ENCODE measurements at places on chromosomes 5 and 9. TPM values are rescaled to one million over a fixed set of nuclear protein-coding genes. Genes with fewer than 3 reads are reported as not detected.
A peak's percentile ranks its signal among the peaks of the same experiment; 100 is the strongest.

TMEM174 gene
- total RNA-seq: not detected

SPATA24 gene
- total RNA-seq: 11.5 TPM

CCL19 gene
- not detected for total RNA-seq

GRCh38 chr9:85224301-85224700, 517.5 kb downstream of the AGTPBP1 start:
- DNase-seq: no peak

DNA sequence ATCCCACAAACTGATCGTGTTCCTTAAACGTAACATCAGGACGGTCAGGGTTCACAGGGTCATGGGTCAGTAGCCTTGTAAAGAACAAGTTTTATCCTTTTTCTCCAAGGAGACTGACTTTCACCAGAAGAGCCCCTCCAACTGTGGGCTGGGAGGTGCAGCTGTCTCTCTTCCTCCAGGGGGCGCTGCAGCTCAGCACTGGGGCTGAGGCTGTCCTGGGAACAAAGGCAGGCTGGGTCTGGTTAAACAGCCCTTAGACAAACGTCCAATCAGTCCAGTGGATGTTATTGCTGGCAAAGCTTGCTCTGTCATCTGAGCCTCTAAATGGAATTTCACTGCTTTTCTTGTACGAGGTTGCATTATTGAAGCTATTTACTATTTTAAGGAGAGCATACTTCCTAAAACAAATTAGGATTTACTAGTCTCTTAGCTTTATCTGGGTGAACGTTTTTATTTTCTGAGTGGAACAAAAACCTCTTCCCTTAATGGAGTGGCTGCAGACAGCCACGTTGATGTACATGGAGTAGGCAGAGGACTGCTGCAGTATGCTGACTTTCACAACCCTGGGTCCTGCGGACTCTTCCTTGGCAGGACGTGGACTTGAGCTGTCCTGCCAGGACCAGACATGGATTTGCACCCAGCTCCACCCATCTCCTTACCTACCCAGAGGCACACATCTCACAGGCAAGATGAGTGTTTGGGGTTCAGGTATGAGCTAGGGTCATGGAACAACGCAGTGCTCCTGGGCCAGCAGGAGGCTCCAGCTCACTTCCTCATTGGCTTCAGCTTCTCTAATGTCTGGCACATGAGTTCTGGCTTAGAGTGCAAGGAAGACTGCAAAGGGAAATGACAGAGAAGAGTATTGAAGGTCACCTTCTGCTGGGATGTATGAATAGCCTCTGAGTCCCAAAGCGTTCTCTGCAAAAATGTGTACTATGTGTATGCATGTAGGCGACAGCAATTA, 7.8 kb downstream of the EXOSC2 start:
- peak; percentile 83 for DNase-seq
